ENCODE measurements at places on chromosomes 6 and 20.

GRCh38 chr6:43623880-43624785 lies 4.9 kb downstream of the GTPBP2 start:
- no peak for DNase-seq

DNA sequence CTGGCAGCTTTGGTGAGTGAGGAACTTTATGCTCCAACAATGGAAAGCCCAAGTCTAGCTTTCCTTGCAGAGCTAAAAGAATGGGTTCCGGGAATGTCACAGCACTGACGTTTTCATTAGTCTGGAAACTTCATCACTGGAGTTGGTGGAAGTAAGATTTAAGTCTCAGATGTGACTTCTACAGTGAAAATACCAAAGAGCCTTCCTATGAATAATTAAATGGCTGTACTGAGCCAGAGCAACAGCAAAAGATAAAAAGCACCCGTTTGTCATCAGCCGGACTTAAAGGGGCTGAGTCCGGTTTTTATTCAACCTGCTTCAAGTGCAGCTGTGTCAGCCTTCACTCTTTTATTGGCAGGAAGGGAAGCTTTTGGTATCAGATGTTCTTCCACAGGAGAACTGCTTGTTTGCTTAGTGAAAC lies 46.5 kb upstream of the SHLD1 start:
- no peak for DNase-seq

- no peak for DNase-seq
Observed at GRCh38 chr6:96065213-96065612, 49.4 kb downstream of the FUT9 start.

GRCh38 chr6:131768964-131769363 lies 38.9 kb upstream of the ENPP1 start:
- DNase-seq, result no peak

GRCh38 chr6:34247481-34248197 lies 1.2 kb downstream of the SMIM29 start:
- DNase-seq, result peak; percentile 11

GRCh38 chr6:33442283-33442682 lies 12.1 kb upstream of the ZBTB9 start:
- no peak for DNase-seq

GRCh38 chr6:134063121-134063965 lies 10.9 kb upstream of the SLC2A12 start:
- DNase-seq, result no peak

All from GM03348 (cell line).